CD4-positive, alpha-beta T cell (primary cell): ENCODE measurements at places on chromosomes 6 and 20.

GRCh38 chr20:56352345-56353055, 6.3 kb upstream of the FAM210B start:
- no peak for DNase-seq

DNA sequence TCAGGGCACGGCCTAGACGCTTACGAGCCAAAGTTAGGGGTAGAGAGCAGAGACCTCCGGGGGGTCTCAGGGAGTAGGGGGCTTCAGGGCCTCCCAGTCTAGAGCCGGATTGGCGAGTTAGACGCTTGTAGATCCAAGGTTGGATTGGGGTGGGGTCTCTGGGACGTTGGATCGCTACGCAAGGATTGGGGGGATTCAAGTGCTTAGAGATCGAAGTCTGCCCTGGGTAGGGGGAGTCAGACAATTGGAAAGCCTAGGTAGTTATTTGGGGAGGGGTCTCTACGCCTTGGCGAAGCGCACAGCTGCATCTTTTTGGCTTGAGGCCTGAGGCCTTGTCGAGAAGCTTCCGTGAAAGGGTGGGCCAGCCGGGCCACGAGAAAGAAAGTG, 469 bp downstream of the STX16 start:
- DNase-seq = peak; percentile 44

DNA sequence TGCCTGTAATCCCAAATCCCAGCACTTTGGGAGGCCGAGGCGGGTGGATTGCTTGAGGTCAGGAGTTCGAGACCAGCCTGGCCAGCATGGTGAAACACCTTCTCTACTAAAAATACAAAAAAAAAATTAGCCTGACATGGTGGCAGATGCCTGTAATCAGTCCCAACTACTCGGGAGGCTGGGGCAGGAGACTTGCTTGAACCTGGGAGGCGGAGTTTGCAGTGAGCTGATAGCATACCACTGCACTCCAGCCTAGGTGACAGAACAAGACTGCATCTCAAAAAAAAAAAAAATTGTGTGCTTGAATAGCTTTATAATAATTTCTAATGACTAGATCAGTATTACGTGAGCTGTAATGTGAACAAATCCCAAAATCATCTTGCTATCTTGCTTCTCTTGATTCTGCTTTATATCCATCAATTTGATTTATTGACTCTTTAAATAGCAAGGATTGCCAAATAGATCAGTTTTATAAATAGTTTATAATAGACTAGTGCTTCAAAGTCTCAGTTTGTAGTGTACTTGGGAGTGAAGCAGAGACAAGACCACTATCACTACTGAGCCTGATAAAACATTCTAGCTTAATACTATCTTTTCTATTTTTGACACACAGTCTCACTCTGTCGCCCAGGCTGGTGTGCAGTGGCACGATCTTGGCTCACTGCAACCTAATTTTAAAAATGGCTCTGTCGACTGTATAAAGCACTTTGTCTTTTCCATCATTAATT, 7.1 kb downstream of the AMD1 start:
- DNase-seq = no peak

DNA sequence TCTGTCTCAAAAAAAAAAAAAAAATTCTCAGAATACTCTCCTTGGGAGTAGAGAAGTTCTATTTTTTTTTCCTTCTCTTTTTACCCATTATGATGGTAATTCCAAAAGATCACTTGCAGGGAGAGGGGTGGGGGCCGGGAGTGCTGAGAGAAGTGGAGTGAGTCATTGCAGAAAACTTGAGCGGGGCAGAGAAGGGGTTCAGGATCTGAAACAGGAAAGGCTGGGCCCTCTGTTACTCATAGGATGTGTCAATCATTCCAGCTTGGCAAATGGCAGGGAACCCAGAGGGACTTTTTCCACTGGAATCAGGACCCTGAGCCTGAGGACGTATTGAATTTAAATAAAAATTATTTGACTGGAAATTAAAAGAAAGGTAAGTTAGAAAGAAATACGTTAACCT, 111.4 kb upstream of the ARMC2 start:
- peak; percentile 54 for DNase-seq

DNA sequence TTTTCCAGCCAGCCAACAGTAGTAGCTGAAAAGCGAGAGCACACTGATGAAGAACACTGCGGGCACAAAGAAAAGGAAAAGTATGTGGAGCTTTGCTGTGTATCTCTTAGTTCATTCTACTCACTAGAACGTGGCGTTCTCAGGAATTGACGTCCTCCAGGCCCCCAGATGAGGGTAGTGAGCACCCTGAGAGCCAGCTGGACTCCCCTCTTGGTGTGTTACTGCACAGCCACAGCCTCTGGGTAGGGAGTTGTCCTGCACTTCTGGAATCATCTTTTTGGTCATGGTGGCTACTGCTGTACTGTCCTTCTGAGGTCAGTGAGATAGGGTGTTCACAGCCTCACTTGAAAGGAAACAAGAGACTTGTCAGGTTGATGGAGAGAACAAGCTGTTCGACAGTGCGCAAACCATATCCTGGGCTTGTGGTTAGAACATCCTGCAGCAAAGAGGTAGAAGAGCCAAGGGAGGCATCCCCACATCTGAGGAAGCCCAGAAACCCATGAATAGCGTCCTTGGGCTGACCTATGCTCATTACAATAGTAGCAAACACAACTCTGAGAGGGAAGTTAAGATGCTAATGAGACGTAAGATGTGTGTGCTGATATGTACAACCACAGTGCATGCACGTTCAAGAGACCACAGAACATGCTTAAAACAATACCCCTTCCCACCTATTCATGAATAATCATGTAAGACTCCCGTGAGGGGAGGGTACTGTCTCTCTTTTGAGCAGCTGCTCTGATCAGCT, 14.6 kb upstream of the HLA-F start:
- peak; percentile 75 for DNase-seq

- DNase-seq = no peak
Measured at GRCh38 chr6:52233975-52234823, 10.1 kb downstream of the IL17F start.

DNA sequence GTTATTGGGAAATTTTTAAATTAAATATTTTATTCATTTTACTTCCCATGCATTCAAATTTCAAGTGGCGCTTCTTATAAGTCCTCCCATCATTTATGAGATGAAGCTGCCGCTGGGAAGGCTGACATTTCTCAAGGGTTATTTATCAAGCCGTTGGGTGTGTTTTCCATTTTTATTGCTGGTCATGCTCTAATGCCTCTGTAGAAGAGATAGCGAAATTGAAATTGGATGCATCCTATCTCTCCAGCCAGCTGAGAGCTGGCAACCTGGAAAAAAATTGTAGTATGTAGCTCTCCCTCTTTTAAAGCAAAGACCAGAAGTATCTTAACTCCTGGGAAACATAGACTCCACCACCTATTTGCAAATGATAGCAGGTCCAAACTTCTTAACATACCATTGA, 135.9 kb downstream of the C6orf118 start:
- no peak for DNase-seq

DNA sequence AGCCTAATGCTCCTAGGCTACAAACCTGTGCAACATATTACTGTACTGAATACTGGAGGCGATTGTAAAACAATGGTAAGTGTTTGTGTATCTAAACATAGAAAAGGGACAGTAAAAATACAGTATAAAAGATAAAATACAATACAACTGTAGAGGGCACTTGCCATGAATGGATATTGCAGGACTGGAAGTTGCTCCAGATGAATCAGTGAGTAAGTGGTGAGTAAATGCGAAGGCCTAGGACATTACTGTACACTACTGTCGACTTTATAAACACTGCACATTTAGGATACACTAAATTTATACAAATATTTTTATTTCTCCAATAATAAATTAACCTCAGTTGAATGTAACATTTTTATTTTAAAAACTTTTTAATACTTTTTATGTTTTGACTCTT, 485.0 kb downstream of the MMUT start:
- DNase-seq = no peak

- DNase-seq = no peak
Measured at GRCh38 chr6:73548458-73549446, 27.9 kb upstream of the EEF1A1 start.

- no peak for DNase-seq
Measured at GRCh38 chr6:72464791-72465691, 156.8 kb upstream of the KCNQ5 start.

GRCh38 chr6:147135211-147135681, 69.0 kb upstream of the STXBP5 start:
- no peak for DNase-seq

GRCh38 chr6:144920391-144920961, 635.3 kb downstream of the UTRN start:
- peak; percentile 19 for DNase-seq

DNA sequence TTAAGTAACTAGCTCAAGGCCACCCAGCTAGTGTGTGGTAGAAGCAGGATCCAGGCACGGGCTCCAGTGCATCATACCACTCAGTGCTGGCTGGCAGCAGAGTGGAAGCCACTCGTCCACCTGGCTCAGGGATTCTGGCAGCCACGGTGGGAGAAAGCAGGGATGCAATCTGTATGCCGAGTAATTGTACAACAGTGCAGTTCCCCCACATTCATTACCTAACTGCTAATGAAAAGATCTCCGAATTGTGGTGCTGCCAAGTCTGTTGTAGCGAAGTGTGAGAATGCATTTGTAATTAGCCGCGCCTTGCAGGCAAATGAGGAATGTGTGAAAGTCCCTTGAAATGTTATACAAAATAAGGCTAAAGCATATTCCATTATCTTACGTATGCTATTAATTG, 29.0 kb downstream of the KCNG1 start:
- no peak for DNase-seq

- no peak for DNase-seq
Measured at GRCh38 chr6:121305957-121306607, 28.2 kb downstream of the TBC1D32 start.

- no peak for DNase-seq
Measured at GRCh38 chr20:50690650-50691572, at the start of gene RIPOR3. RIPOR3 (minus strand) TSS chr20:50691542; CDS start chr20:50691128, 414 bp downstream.

DNA sequence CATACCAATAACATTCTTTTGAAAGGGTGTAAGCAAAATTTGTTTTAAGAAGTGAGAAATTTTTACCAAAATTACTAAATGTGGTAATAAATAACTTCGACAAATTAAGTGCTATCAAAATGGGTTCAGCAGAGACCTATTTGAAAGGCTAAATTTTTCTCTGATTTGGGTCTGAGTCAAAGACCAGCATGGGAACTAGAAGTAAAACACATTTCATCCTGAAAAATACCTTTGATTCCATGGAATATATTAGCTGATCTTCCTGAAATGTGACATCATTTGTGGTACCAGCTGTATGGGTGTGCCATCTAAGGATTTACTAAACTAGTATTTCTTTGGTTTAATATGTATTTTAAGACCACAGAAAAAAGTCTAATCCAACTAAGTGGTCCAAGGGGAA, 63.6 kb downstream of the BLOC1S5 start:
- DNase-seq = no peak

- no peak for DNase-seq
Measured at GRCh38 chr6:167957626-167958025, 39.8 kb upstream of the KIF25 start.

DNA sequence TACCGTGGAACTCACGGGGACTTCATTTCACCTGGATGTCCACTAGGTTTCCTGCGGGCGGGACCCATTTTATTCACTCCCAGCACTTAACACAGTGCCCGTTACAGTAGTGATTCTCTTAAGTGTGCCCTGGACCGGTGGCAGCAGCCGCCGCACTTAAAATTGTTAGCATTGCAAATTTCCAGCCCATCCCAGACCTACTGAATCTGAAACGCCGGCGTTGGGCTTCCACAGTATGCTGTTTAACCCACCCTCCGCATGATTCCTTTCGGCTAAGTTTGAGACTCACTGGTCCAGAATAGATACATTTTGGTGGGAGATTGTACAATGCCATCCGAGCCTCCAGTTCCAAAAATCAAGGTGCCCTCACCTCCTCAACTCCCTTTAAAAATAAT, 967 bp downstream of the SMPDL3A start:
- no peak for DNase-seq

GRCh38 chr6:122872311-122872710, 83.3 kb downstream of the SMPDL3A start:
- DNase-seq = no peak

GRCh38 chr6:32772656-32773055, 9.3 kb upstream of the HLA-DQB2 start:
- DNase-seq = no peak

GRCh38 chr20:51276296-51276695, 253.4 kb upstream of the KCNG1 start:
- no peak for DNase-seq

- DNase-seq = no peak
Measured at GRCh38 chr6:108656836-108657235, 96.1 kb downstream of the FOXO3 start.

GRCh38 chr6:31822036-31822821, 5.3 kb upstream of the HSPA1B start:
- peak; percentile 30 for DNase-seq

- DNase-seq = no peak
Measured at GRCh38 chr20:39800111-39800510, 838.0 kb downstream of the DHX35 start.

GRCh38 chr6:112683926-112684325, 336.8 kb downstream of the RFPL4B start:
- no peak for DNase-seq

DNA sequence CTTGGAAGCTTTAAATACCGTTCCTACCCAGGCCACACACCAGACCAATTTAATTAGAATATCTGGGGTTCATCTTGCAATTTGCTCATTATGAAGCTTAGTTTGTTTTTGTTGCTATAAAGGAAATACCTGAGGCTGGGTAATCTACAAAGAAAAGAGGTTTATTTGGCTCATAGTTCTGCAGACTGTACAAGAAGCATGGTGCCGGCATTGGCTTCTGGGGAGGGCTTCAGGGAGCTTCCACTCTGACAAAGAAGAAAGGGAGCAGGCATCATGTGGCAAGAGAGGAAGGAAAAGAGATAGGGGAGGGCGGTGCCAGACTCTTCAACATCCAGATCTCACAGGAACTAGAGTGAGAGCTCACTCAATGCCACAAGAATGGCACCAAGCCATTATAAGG, 73.6 kb downstream of the RNF182 start:
- no peak for DNase-seq
